ENCODE measurements at places on chromosomes 3 and 15.

- no peak for DNase-seq
These were observed 116.0 kb upstream of the MRPS22 start for GRCh38 chr3:139227827-139228226.

DNA sequence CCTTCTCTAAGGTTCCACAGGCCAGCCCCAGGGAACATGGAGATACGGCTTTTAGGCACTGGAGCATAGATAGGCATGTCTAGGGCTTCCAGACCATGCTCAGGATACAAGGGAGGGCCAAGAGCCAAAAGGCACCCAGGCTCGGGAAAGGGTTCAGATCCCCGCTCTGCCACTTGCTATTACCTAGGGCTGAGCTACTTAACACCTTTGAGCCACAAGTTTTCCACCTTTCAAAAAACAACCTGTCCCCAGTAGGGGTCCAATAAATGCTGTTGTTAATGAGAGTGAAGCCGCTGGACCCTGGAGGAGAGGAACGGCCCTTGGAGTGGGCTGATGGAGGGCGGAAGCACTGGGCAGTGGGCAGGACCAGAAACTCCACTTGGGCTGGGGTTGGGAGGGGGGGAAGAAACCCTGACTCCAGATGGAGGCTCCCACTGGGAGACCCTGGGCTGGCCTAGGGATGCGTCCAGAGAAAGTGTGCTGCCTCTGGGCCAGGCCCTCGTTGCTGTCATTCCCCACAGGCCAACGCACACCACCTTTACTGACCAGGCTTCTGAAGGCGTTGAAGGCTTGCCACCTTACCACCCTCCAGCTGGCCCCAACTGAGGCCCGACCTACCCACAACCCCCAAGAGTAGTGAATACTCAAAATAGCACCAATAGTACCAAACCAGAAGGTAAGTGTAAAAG lies 8.6 kb upstream of the ITPKA start:
- DNase-seq = no peak

DNA sequence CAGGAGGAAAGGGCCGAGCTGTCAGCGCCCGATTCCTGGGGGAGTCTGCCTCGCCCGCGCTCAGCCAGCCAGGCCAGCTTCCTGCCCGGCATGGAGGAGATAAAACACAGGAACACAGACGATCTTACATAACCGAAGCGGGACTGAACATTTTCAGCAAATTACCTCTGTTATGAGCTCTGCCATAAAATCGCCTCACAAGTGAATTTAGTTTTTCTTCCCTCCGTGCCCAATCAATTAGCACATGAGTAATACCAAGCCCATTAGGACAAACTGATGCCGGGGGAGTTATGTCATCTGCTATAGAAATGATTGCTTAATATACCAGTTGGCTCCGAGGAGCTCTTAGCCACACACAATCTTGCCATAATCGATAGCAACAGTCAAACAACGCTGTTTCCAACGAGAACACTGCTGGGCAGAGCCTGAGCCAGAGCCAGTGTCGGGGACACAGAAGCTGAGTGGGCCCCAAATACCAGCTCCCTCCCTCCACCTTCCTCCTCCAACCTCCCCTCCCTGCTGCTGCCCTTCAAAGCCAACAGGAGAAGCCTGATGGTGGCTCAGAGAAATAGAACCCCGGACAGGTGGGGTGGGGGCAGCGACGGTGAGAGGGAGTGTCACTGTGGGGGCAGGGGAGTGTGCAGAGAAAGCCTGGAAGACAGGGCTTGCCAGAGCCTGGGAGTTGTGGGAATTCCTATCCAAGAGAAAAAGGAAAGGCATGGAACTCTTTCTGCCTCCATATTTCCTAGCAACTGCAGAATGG lies 279.4 kb upstream of the TLE3 start:
- no peak for DNase-seq

- DNase-seq = no peak
These were observed 179.4 kb downstream of the SATB1 start for GRCh38 chr3:18245721-18246120.

GRCh38 chr15:63232943-63233342 lies 43.5 kb downstream of the RAB8B start:
- no peak for DNase-seq

- no peak for DNase-seq
These were observed 49.9 kb upstream of the KLF13 start for GRCh38 chr15:31276596-31277298.

GRCh38 chr3:185915642-185916041 lies 22.2 kb downstream of the TRA2B start:
- no peak for DNase-seq

DNA sequence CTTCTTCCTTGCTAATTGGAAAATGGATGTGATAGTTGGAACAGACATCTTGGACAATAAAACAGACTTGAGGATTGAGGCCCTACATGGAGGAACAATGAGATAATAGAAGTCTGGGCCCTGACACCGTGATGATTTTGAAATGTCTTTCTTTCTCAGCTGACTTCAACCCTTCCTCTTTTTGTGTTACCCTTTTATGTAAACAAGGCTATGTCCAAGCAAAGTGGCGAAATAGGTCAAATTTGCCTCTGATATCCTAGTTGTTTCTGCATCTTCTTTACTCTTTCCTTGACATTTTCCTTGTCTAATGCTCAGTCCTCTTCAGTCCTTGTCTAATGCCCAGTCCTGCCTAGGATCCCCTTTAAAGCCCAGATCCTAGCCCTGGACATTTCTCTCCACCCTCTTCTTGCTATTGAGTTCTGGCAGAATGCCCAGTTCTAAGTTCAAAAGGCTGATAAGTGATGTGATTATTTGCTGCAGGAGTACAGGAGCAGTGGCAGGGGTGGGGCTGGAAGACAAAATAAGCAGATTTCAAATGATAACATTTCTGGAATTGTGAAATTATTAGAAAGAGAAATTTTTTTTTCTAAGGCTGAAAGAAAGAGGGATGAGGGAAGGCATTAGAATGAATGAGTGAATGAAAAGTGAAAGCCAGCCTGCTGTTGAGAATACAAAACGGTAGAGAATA lies 6.5 kb upstream of the VPS8 start:
- no peak for DNase-seq

DNA sequence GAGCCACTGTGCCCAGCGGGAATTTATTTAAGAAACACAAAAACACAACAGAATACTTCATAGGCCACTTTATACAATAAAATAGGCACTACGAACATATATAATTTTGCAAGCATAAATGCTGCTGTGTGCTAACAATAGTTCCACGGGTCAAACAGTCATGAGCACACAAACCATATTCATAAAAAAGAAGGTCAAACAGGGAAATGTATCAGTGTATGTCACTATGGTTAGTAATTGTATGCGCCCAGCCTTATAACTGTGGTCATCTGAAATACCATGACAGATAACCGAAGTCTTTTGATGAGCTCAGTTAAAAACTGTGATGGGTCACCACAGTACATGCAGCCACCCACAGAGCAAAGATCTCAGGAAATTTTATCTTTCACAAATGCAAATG lies 38.1 kb upstream of the NR2C2 start:
- DNase-seq = no peak

GRCh38 chr3:16514021-16514700 lies 662 bp upstream of the RFTN1 start:
- DNase-seq = no peak

- DNase-seq = no peak
These were observed 444 bp upstream of the ABHD14A start for GRCh38 chr3:51974277-51974962.
